ENCODE measurements at places on chromosomes 1 and 21. TPM values are rescaled to one million over a fixed set of nuclear protein-coding genes. Genes with fewer than 3 reads are reported as not detected.

FALEC gene
- total RNA-seq = not detected

VTCN1 gene
- total RNA-seq = 4.3 TPM

- no peak for DNase-seq
These were observed 15.1 kb downstream of the PLEKHO1 start for GRCh38 chr1:150164779-150165178.

GJC2 gene
- 0.14 TPM for total RNA-seq

- DNase-seq = no peak
These were observed 49.0 kb downstream of the SIM2 start for GRCh38 chr21:36747815-36748383.

Measured in epithelial cell of proximal tubule (primary cell).